Stimulated activated CD4-positive, alpha-beta T cell treated with anti-CD3 and anti-CD28 coated beads, Interleukin-15, amount 100 ng/mL, for 1 hour (primary cell): ENCODE measurements at places on chromosomes 4 and X.
A peak's percentile ranks its signal among the peaks of the same experiment; 100 is the strongest.

DNA sequence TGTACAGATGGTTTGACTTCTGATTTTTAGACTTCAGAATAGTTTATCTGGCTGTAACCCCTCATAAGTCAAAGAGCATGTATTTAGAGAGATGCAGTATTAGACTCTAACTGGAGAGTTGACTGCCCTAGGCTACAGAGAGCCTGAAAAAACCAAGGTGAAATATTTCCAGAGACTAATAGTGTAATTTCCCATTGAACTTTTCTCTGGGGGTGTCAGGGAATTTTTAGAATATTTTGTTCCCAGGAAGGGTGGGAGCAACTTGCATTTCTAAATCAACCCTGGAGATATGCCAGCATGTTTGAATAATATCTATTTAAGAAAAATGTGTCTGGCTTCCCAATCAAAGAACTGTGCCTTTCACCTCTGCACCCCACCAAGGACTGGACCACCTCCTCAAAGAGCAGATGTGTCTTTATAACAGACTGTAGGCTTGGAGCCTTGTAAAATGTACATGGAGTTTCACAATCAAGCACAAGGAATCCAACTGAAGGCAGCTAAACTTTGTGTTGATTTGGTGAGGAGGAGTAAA lies 2.0 kb downstream of the ANXA3 start:
- no peak for DNase-seq

DNA sequence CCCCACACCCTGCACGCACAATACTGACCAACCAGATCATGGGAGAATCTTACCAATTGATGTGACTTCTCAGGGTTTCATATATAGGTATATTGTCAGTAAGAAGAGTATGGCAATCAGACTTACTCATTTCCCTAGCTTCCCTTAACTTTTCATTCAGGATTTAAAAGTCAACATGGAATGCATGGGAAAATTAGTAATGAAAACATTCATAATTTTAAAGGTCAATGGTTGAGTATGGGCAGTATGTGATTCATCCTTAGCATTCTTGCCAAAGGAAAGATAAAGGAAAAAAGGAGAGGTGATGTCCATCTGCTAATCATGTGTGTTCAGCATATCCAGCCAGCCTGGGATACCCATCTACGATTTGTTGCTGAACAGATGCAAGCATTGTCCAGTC lies 4.0 kb downstream of the DIPK2B start:
- DNase-seq = no peak

DNA sequence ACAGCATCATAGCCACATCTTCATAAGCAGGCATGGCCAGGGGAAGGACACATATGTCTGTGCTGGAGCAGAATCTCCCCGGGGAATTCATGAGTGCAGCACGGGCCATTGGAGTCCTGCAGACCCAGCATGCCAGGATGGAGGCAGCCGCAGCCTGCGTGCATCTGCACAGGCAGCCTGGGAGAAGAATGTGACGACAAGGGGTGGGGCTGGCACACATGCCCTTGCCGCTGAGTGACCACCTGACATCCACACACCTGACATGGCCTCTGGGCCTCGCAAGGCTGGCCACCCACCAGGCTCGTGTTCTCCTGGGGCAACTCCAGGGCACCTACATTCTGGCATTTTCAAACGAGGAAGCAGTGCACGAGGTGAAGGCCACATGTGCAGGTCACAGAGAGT lies 66.2 kb upstream of the AFAP1 start:
- DNase-seq = no peak

- peak; percentile 4 for DNase-seq
Observed at GRCh38 chrX:71282514-71283402, 677 bp upstream of the NONO start.

DNA sequence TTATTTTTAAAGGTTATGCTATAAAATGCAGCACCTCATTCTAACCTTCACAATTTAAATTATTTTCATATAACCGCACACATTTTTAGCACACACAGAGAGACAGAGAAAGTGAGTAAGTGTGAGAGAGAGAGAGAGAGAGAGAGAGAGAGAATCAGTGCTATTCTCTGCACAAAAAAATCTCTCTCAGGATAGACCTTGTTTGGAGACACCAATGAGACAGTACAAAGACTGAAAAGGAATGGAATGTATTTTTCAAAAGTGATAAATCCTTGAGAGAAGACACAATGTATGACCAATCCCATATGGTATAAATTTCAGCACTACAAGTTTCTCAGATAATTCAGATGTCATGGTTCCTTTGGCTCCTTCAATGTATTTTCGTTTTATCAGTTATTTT lies 132.1 kb upstream of the PCDH18 start:
- no peak for DNase-seq

GRCh38 chr4:28075401-28075956 lies 1214.8 kb downstream of the STIM2 start:
- no peak for DNase-seq

- no peak for DNase-seq
Observed at GRCh38 chr4:675980-676870, 1.9 kb downstream of the MYL5 start.

DNA sequence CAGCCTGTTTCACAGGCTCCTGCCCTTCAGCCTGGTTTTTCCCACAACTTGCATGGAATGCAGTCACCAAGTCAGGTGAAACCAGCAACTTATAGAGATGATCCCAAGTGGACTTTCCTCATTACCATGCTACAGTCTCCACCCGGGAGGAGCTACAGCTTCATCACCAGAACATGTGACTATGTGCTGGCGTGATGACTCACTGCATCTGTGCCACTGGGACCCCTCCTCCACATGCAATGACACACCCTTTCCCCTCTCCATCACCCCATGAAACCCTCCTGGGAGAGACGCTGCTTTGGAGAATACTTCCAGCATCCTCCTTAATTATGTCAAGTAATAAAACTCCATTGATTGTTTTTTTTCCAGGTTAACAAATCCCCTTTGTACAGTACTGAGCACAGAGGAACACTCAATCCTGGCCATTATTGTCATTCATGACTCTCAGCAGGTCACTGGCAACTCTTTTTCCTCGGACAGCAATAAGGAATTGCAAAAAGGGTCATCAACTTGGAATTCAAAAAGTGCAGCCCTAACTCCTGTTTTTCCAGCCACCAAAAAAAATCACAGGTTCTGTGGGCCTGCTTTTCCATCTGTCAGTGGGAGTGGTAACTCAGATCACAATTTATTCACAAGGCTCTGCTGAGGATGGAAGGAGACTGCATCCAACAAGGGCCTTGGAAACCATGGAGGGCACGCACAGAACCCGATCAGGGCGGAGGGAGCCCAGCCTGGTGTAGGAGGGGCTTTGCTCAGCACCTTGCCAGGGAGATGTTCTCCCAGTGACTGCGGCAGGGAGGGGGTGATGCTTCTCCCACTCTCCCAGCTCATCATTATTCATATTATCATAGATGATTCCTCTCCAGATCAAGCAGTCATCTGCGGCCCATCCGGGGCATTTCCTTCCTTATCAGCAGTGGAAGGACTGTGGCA lies 17.4 kb downstream of the QDPR start:
- no peak for DNase-seq

DNA sequence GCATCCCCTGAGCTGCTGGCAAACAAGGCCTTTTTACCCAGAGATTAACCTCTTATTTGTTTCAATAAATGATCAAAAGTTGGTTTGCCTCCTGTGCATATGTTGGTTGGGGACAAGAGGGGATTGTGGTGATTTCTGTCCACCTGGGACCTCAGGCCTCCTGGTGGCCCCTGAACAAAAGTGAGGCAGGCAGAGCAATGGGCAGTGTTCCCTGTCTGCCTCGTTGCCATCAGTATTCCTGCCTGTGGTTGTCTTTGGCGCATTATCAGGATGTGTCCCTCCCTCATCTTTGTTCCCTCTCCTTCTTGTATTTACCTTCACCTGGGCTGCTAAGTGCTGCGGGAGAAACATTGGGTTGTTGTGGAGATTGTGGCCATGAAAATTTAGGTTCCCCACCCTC lies 65.3 kb upstream of the DRD5 start:
- no peak for DNase-seq

GRCh38 chrX:599837-600715 lies 30.5 kb upstream of the SHOX start:
- no peak for DNase-seq

DNA sequence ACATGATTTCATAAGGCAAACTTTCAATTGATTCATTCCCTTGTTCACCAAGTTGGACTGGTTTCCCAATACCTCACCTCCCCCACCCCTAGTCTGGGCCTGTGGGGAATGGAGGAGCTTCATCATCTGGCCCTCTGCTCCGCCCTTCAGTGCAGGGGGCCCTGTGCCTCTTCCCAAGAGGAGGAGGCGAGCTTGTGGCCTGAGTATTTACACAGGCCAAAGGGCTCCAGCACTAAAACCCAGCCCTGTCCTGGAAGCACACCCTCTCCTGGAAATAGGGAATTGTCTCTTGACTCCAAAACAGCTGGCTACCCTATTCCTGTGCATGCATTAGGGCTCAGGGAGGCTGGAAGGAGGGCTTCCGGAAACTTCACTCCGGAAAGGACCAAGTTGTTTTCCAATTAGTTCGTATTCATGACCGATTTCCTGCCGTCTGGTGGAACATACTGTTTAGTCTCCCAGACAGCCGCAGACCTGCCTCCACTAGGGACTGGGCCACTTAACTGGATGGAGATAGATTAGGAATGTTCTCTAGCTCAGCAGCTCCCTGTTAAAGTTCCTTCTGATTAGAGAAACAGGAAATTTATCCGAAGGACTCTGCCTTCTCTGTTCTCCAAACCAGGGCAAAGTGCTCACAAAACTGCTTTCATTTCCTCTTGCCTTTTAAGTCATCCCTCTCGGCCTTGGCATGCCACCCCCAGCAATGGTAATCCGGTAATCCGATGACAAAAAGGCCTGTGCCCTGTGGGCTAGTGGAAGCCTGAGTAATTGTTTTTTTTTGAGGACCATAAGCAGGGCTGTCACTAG lies 5.8 kb downstream of the SRPX2 start:
- DNase-seq = no peak

- peak; percentile 41 for DNase-seq
Observed at GRCh38 chr4:108168671-108169523, at the start of gene LEF1. TSS of gene LEF1 (minus strand) at chr4:108168932. CDS start at chr4:108167767, 1,165 bp downstream.

DNA sequence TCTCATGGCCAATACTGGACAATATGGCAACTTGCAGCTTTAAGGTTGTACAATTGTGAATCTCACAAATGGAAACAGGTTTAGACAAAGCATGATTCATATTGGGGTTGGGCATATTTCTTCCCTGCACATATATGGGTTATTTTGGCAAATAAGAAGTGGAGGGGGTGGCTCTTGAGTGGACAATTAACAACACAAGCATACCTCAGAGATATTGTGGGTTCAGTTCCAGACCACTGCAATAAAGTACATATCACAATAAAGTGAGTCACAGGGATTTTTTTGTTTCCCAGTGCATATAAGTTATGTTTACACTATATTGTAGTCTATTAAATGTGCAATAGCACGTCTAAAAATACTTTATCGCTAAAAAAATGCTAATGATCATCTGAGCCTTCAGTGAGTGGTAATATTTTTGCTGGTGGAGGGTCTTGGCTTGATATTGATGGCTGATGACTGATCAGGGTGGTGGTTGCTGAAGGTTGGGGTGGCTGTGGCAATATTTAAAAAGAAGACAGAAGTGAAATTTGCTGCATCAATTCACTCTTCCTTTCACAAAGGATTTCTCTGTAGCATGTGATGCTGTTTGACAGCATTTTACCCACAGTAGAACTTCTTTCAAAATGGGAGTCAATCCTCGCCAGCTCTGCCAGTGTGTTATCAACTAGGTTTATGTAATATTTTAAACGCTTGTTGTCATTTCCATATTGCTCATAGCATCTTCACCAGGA lies 50.5 kb upstream of the OGT start:
- no peak for DNase-seq

DNA sequence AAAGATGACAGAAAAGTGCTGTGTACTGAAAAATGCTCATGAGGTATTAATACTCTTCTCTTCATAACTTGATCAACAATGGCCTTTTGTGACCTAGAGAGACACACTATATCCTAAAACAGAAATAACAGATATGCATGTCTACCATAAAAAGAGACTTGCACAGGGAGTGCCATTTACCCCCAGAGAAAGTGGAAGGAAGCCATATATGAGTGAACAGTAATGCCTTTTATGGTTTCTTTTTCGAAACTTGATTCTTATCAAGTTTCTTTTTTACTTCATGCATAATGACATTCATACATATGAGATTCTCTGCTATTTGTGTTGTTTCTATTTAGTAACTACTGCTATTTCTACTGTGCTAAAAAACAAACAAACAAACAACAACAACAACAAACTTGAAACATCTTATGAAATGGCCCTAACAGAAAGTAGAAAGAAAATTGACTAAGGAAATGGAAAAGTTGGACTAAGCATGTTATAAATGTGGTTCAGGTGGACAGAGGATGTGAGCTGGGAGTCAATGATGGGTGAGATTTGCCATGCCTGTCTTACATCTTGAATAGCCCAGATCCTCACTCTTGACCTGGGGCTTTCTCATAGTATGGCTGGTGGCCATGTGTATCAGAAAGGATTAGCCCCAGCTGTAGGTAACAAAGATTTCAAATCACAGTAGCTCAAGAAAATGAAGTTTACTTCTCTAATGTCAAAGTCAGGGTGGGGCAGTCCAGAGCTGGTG lies 43.8 kb downstream of the GEMIN8 start:
- DNase-seq = no peak

DNA sequence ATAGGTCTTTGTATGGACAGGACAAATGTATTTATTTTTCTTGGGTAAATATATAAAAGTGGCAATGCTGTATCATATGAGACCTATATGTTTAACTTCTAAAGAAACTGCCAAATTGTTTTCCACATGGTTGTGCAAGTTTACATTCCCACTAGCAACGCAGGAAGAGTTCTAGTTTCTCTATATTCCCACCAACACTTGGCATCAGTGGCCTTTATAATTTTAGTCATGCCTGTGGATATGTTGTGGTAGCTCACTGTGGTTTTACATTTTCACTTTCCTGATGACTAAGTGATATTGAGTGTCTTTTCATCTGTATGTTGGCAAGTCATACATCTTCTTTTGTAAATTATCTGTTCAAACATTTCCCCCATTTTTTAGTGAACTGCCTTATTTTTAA lies 126.0 kb downstream of the EMCN start:
- DNase-seq = no peak

DNA sequence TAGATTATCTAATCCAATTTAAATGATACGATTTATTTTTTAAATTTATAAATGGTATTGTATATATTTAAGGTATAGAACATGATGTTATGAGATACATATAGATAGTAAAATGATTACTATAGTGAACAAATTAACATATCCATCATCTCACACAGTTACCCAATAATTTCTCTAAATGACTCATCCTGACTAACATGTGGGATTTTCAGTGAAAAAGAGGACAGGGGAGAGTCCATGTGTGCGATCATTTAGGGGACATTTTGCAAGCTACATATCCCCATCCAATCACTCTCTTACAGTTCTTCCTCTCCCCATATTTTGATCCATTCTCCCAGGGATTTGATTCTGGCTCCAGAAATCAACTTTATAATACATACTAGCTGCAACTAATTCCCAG lies 88.2 kb downstream of the ABCB7 start:
- DNase-seq = no peak

DNA sequence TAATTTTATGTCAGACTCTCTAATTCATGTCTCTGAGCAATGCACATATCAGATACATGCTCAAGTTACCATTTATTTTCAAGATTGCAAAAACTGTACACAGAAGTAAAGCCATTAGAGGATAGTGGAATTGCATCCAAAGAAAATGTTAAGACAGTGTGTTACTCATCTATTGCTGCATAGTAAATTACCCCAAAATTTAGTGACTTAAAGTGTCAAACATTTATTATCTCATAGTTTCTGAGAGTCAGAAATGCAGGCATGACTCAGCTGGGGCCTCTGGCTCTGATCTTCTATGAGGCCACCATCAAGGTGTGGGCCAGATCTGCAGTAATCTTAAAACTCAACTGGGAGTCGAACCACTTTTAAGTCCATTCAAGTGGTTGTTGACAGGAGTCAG lies 275.2 kb downstream of the QDPR start:
- DNase-seq = no peak
